ENCODE measurements at places on chromosomes 16 and 17. TPM values are rescaled to one million over a fixed set of nuclear protein-coding genes. Genes with fewer than 3 reads are reported as not detected.

Gene CA4
- not detected for total RNA-seq

Gene FNDC8
- not detected for total RNA-seq

DNA sequence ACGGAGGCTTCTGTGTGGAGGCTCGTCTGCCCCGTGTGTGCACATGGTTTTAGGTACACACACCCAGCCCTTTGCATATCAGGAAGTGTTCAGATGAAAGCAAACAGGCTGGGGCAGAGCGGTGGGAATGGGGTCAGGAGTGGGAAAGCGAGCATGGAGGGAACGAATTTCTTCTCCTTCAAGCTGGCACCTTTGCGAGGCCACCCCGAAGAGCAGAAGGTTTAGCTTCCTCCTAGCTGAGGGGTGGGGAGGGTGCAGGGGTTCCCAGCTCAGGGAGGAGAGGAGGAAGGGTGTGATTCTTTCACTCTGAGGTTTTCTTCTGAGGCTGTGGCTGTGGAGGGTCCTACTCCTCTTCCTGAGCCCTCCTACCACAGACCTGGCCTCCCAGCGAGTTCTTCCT lies 83.6 kb downstream of the ABR start:
- DNase-seq = no peak

DNA sequence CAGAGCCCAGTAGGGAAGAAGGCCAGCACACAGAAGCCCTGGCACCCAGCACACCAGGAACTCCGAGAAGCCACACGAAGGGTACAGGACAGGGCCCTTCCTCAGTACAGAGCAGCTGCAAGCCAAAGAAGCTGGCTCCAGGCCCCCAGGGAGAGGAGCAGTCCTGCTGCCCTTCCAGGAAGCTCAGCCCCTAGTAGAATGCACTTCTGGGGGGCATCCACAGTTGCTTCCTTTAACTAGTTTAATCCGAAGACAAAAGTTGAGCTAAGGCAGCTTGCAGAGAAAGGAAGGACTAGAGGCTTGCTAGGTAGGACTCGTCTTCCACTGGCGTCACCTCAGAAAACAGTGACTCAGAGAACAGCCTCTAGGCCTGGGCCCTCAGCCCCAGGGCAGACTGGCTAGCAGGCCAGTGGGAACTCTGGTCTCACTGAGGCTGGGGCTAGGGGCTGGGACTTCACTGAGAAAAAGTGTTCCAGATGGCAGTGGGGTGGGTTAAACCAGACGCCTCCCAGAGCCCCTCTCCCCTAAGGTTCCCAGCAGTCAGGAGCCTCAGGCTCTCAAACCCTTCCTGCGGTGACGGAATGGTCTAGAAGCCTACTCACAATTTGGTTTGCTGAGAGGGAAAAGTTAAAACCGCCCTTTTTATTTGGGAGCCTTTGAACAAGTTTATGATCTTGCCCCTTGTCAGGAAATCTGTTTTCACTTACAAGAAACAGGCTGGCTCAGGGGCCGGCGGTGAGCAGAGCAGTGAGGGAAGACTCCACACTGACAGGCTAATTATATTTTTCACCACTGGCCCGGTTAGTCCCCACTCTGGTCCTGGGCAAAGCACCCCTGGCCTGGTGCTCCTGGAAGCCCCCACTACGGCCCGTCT lies 41.4 kb downstream of the ACTG1 start:
- peak; percentile 29 for DNase-seq

Data from bronchial epithelial cell (primary cell).